ENCODE measurements at places on chromosomes 13 and 19. TPM values are rescaled to one million over a fixed set of nuclear protein-coding genes. Genes with fewer than 3 reads are reported as not detected.

- H3K27me3 ChIP-seq = no peaks in the 10 kb centered on the region
- no peak for DNase-seq
- H3K4me1 ChIP-seq = no peaks in the 10 kb centered on the region
- H3K36me3 ChIP-seq = peaks cover 81% of the 10 kb centered on the region
- H3K27ac ChIP-seq = no peak overlapping the region
- H3K4me3 ChIP-seq = no peak overlapping the region
These were observed 44.8 kb downstream of the RBM26 start for GRCh38 chr13:79361299-79361698.

DNA sequence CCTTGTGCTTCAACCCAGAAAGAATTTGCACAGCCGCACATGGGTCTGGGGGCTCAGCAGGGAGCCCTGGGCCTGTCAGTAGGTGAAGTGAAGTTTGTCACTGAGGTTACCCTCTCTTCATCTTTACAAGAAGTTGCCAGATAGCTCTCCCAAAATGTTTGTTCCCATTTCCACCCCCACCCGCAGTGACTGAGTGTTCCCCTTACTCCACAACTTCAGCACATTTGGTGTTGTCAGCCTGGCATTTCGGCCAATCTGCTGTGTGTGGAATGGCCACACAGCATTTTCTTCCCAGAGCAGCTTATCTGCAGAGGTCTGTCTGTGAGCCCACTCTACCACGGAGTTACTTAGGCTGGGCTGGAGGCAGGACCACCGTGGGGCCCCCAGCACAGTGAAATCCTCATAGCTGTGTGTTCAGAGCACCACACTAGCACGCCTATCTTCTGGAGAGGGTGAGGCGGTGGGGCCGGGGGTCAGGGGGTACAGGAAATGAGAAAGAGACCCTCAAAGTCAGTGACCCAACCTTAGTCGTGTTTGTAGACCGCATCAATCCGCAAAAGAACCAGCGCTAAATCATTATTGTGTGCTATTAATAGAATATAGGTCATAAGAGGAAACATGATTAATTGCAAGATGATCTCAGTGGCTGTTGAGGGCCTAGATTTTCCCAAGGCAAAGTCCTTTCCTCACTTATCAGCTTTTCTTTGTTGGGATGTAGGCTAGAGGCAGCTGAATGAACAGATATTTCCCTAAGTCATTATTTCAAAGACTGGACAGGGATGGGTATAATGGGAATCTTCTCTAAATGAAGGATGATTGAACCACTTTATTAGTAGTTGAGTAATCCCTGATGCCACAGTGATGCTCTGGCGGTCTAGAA, 116.0 kb downstream of the SIPA1L3 start:
- no peaks in the 10 kb centered on the region for H3K36me3 ChIP-seq
- H3K27me3 ChIP-seq = no peaks in the 10 kb centered on the region
- H3K27ac ChIP-seq = no peak overlapping the region
- DNase-seq = no peak
- H3K4me1 ChIP-seq = no peaks in the 10 kb centered on the region

Gene SHANK1
- not detected for total RNA-seq

DNA sequence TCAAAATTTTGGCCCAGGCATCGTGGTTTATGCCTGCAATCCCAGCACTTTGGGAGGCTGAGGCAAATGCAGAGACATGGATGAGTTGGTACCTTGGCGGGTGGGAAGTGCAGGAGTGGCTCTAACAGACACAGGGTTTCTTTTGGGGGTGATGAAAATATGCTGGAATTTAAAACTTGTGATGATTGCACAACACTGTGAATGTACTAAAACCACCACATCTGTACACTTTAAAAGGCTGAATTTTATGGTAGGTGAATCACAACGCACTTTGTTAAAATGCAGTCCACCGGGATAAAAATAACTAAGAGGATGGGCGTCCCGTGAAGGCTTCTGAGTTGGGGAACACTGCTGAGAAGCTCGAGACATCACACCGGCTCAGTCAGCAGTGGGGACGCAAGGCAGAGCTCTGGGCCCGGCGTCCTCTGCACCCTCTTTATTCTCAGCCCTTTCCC, 47.1 kb downstream of the MLLT1 start:
- peaks cover 18% of the 10 kb centered on the region for H3K4me1 ChIP-seq
- no peak overlapping the region for H3K4me3 ChIP-seq
- H3K27ac ChIP-seq = no peak overlapping the region
- peaks cover 14% of the 10 kb centered on the region for H3K36me3 ChIP-seq
- no peaks in the 10 kb centered on the region for H3K27me3 ChIP-seq
- no peak for DNase-seq

Data from CD4-positive, alpha-beta T cell (primary cell).